Stimulated activated CD8-positive, alpha-beta memory T cell treated with anti-CD3 and anti-CD28 coated beads, Interleukin-15, amount 100 ng/mL, for 24 hours (primary cell): ENCODE measurements at places on chromosomes 7 and 10.

GRCh38 chr7:130369831-130370550, 10.3 kb upstream of the CPA1 start:
- no peak for DNase-seq

- no peak for DNase-seq
These were observed 101.2 kb upstream of the ZNF746 start for GRCh38 chr7:149598721-149599308.

DNA sequence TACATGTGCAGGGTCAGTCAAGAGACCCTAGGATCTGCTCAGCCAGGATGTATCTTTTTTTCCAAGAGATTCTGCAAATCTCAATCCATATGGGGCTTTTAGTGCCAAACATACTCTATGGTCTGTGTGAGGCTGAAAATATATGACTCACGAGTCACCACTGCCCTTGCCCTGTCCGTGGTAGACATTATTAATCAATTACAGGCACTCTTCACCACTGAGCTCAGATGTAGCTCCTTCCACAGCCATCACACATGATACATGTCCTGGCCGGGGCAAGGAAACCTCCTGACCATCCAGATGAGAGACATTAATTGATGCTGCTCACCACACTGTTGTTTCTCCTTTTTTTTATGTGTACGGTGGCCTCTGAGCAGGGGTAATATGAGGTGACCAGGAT, 90.2 kb upstream of the RET start:
- DNase-seq, result no peak

DNA sequence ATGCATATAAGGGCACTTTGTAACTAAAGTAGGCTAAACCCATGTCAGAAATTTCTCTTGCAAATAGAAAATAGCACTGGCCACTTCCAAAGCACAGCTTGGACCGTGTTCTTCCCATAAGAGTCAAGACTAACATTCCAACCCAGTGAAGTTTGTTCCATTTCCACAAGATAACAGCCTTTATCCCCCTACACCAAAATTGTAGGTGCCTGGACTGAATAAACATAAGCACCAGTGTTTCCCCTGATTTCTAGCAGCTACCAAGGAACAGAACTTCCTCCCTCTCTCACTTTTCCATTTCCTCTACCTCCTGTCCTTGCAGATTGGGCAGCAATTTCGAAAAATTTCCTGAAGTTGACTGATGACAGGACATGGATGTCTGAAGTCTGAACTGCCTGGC, 219.7 kb downstream of the CREB5 start:
- DNase-seq, result no peak

GRCh38 chr10:78247821-78248220, 214.2 kb downstream of the RPS24 start:
- DNase-seq, result no peak

- no peak for DNase-seq
These were observed 282.6 kb downstream of the SKIDA1 start for GRCh38 chr10:21242915-21243314.

- DNase-seq, result no peak
These were observed 129.3 kb downstream of the PKD1L1 start for GRCh38 chr7:47818796-47819606.

- no peak for DNase-seq
These were observed 201.9 kb downstream of the MALRD1 start for GRCh38 chr10:19250546-19250945.

DNA sequence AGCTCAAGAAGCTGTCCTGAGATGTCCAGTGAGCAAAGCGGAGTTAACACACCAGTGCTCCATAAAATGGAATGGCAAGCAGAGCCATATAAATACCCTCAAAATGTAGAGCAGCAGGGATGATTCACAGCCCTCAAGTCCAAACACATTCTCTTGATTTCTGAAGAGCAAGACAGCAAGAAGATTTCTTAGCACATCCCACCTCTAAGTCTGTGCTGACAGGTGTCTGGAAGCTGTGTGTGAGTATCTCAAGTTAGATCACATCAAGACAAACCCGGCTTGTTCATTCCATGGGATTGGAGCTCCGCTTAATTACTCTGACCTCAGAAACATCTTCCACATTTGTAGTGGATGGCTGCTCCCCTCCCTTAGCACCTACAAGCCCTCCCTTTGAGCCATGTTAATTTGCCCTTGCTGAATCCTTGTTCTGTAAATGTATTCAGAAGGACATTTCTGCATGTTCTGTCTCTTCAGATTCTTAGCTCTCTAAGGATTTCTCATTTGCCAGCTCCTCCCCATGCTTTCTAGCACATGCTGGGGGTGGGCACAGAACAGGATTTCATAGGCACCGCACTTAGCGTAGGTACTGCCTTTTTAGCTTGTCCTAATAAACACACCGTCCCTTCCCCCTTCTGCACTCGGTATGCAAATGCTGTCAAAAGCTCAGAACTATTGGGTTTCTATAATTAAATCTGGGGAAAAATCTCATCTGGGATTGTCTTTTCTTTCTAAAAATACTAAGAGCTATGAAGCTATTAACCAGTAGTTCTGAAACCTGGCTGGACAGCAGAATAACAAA, 112.7 kb downstream of the CPXM2 start:
- no peak for DNase-seq

DNA sequence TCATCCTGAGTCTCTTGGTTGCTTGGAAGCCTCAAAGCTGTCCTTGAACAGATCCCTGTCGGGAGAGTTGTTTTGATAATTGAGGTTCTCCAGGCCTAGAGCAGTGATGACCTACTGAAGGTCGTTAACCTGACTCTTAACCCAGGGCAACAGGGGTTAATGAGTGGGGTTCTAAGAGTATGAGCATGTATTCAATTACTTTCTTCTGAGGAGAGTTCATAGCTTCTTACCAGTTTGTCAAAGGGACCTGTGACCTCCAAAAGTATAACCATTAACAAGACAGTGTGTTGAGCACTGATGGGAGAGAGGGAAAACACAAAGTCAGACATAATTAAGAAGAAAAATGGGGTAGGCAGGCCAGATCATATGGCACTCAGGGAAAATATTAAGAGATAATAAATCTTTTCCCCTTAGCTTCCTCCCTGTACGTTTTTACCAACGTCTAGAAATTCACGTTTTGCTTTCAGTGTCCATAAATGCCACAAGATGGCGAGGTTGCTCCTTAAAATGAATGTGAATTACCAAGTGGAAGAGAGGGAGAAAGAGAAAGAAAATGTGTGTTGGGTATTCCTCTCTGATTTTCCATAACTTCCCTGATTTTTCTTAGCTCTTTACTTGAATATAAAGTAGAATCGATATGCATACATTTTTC, 97.6 kb downstream of the SUGCT start:
- DNase-seq, result no peak

GRCh38 chr10:58723186-58723585, 210.5 kb downstream of the BICC1 start:
- DNase-seq, result no peak
